Right lung (tissue), 10 donors: ENCODE measurements at places on chromosomes 5 and 9. TPM values are rescaled to one million over a fixed set of nuclear protein-coding genes. Genes with fewer than 3 reads are reported as not detected.

DNA sequence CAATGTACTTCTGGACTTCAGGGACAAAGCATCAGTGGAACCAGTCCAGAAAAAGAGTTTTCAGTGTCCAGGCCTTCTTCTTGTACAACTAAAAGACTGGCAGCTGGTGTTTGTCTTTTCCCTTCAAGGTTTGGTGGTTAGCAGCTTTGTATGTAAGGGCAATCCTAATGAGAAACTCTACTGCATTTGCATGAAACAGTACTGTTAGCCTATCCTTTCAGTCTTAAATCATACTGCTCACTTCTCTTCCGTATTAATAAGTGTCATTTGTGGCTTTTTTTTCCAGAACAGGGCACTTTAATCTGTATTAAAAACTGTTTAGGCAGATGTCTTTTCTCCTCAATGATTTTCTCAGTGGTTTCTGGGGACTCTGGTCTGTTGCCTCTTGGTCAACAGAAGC, 48.9 kb downstream of the FAM174A start:
- DNase-seq, result no peak

GRCh38 chr9:136050701-136051452, 44.2 kb downstream of the NACC2 start:
- DNase-seq, result no peak

GRCh38 chr5:67233075-67233474, 36.5 kb upstream of the CD180 start:
- no peak for DNase-seq

- no peak for DNase-seq
Measured at GRCh38 chr9:96874947-96875460, 20.7 kb upstream of the ZNF782 start.

GRCh38 chr5:148585988-148586387, 68.3 kb downstream of the HTR4 start:
- no peak for DNase-seq

GPR150 gene
- polyA plus RNA-seq, result not detected

INSYN2B gene
- polyA plus RNA-seq, result 4.9 TPM

HSPB3 gene
- polyA plus RNA-seq, result not detected

KYAT1 gene
- polyA plus RNA-seq, result 7.9 TPM
